ENCODE measurements at places on chromosomes 3 and 15. TPM values are rescaled to one million over a fixed set of nuclear protein-coding genes. Genes with fewer than 3 reads are reported as not detected.

GRCh38 chr3:134922866-134923265 lies 127.8 kb downstream of the EPHB1 start:
- no peak for DNase-seq

GRCh38 chr15:77824361-77825251 lies 191.9 kb upstream of the LINGO1 start:
- no peak for DNase-seq

DNA sequence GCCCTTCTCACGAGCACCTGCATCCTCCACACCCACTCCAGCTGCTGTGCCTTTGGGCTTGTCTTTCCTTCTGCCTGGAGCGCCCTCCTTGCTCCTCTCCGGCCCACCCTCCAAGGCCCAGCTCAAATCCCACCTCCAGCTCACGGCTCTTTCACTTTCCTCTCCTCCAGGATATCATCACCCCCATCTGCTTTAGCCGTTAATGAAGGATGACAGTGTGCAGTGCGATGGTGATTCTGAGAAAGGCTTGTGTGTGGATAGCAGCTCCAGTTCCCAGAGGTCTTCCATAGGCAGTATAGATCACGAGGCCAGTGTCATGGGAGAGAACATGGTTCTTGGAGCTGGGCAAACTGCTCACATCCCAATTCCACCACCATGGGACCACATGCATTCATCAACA lies 237.4 kb downstream of the TLE3 start:
- no peak for DNase-seq

GRCh38 chr3:24886501-24886900 lies 391.9 kb upstream of the THRB start:
- DNase-seq = no peak

DNA sequence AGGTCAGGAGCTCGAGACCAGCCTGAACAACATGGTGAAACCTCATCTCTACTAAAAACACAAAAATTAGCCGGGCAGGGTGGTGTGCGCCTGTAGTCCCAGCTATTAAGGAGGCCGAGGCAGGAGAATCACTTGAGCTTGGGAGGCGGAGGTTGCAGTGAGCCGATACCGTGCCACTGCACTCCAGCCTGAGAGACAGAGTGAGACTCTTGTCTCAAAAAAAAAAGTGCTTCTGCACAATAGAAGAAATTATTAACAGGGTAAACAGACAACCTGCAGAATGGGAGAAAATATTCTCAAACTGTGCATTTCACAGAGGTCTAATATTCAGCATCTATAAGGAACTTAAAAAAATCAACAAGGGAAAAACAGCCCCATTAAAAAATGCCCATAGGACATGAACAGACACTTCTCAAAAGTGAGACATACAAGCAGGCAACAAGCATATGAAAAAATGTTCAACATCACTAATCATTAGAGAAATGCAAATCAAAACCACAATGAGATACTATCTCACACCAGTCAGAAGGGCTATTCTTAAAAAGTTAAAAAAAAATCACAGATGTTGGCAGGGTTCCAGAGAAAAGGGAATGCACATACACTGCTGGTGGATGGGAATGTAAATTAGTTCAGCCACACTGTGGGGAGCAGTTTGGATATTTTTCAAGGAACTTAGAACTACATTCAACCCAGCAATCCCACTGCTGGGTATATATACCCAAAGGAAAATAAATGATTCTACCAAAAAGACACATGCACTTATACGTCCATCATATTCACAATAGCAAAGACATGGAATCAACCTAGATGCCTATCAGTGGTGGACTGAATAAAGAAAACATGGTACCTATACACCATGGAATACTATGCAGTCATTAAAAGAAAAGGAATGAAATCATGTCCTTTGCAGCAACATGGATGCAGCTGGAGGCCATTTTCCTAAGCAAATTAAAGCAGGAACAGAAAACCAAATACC lies 75.5 kb downstream of the MSL2 start:
- no peak for DNase-seq

HTR3E gene
- total RNA-seq = not detected

TSEN2 gene
- 11.4 TPM for total RNA-seq

TIGIT gene
- total RNA-seq = 43.9 TPM

PRSS50 gene
- total RNA-seq = not detected

GOLGA8K gene
- total RNA-seq = 6.2 TPM

CDCP1 gene
- 0.61 TPM for total RNA-seq

All from natural killer cell (primary cell).